ENCODE measurements at places on chromosomes 12 and 14.
A peak's percentile ranks its signal among the peaks of the same experiment; 100 is the strongest.

DNA sequence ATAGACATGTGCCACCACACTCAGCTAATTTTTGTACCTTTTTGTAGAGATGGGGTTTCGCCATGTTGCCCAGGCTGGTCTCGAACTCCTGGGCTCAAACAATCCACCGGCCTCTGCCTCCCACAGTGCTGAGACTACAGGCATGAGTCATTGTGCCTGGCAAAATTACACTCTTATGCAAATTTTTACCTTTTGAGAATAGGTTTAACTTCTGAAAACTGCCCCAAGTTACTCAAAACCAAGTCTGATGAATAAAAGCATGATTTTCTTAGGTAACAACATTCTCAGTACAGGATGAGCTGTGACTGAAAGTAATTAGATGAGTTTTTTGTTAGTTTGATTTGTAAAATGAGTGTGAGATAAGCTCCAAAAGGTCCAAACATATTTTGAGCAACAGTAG, 166.0 kb downstream of the RPS29 start:
- no peak for DNase-seq

DNA sequence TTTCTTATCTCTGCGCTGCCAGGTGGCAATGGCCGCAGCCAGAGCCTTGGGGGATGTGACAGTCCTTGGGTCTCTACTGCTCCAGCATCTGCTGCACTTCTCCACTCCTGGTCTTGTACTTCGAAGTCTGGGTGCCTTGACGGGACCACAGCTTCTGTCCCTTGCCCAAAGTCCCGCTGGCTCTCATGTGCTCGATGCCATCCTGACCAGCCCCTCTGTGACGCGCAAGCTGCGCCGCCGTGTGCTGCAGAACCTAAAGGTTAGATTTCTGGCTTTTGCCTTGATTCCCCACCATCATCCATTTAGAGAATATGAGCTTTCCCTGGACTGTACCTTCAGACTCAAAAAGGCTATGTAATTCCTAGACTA, 3.8 kb downstream of the CIDEB start:
- no peak for DNase-seq

DNA sequence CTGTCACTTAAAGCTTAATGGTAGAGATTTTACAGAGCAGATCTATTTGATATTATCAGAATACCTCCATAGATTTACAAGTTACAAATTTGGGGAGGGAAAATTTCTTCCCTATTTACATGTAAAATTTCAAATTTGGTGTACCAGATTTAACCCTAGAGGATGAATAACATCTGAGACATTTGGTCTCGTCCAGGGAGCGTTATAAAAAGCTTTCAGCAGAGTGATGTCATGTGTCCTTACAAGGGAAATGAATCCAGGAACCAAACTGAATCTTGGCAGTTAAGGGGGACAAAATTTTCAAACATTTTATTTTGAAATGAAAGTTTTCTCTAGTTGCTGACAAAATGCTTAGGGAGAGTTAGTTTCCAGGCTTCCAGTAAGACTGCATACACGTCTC, 4.5 kb upstream of the CDK17 start:
- no peak for DNase-seq

DNA sequence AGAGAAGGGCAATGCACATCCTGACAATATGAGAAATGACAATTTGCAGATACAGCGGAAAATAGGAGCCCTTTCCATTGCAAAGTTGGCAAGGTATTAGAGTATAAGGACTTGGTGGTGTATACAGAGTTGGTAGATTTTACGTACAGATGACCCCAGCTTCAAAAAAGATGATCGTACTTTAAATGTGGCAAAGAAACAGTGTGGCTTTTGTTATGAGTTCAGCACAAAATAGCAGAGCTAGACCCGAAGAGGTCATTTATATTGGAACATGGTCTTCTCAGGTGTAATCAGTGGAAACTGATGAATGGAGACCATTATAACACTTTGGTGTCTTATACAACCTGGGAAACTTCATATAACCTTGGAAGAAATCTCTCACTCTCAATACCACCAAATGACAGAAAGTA, 2.3 kb downstream of the CLEC2B start:
- DNase-seq: no peak

- DNase-seq: no peak
Measured at GRCh38 chr12:116959845-116960514, 49.2 kb downstream of the FBXW8 start.

GRCh38 chr12:109927622-109928021, 27.5 kb downstream of the TCHP start:
- peak; percentile 20 for DNase-seq

GRCh38 chr14:70595443-70596185, 4.8 kb downstream of the MED6 start:
- no peak for DNase-seq

DNA sequence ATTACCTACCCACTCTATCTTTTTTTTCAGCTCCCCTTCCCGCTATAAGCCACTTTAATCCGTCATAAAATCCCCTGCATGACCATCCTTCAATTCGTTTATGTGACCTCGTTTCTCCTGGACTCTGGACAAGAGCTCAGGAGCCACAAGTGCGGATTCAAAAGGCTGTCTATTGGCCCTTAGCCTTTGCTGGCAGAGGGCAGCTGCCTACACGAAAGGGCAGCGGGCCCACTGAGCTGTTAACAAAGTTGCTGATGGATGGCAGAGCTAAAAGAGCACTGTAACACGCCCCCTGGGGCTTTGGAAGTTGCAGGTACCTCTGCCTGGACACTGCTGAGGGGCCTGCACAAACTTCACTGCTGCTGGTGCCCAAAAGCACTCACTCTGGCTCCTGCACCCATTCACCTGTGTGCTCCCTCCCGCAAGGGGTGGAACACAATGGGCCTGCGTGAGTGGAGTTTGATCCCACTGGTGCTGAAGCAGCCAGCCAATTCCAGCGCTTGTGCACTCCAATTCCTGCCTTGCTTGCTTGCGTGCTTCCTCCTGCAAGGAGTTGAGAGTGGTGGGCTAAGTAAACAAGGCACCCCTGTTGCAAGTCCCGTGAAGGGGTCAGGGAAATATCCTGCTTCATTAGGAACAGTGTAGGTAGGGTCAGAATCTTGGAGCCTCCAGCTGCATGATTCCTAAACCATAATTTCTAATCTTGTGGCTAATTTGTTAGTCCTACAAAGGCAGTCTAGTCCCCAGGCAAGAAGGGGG, 10.6 kb upstream of the DRAM1 start:
- no peak for DNase-seq

DNA sequence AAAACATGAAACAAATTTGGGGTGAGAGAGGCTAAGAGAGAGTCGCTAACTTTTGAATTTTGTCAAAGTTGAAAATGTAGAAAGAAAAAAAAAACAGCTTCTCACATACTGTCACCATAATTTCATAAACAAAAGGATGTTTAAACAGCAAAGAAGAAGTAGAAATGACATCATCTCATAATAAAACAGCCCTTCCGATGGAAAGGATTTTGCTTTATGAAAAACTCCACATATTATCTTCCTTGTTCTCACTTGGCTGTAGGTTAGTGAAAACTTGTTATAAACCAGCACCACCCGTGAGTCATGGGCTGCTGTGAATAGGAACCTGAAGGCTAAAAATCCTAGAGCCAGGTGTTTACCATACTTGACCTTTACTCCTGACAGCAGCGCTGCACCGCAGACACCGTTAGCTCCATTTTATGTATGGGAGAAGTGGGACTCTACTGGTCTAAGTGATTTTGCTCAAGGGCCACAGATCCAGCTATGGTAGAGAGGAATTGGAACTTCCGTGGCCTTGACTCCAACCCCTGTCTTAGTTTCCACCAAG, 63.0 kb upstream of the VRK1 start:
- no peak for DNase-seq

- DNase-seq: no peak
Measured at GRCh38 chr12:113089839-113090238, 33.3 kb downstream of the DTX1 start.

DNA sequence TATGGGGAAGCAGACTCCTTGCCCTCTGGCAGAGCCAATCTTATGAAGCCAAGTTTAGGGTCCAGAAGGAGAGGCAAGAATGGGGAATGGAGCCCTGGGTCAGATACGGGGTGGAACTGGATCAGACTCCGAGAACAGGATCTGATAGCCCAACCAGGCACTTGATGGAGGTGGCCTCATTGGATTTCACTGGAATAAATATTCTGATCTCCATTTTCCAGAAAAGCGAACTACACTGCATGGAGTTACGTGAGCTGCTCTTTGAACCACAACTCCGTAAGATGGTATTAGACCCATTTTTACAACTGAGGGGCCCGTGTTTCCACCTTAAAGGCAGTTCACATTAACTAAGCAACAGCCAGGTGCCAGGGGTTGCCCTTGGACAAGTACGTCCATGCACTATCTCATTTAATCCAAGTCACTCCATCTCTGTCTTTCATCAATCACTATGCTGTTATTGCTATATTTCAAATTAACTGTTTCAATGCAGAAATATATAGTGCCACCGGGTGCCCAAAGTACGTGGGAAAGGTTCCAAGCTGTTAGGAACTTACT, 155.2 kb downstream of the BCL11B start:
- no peak for DNase-seq

DNA sequence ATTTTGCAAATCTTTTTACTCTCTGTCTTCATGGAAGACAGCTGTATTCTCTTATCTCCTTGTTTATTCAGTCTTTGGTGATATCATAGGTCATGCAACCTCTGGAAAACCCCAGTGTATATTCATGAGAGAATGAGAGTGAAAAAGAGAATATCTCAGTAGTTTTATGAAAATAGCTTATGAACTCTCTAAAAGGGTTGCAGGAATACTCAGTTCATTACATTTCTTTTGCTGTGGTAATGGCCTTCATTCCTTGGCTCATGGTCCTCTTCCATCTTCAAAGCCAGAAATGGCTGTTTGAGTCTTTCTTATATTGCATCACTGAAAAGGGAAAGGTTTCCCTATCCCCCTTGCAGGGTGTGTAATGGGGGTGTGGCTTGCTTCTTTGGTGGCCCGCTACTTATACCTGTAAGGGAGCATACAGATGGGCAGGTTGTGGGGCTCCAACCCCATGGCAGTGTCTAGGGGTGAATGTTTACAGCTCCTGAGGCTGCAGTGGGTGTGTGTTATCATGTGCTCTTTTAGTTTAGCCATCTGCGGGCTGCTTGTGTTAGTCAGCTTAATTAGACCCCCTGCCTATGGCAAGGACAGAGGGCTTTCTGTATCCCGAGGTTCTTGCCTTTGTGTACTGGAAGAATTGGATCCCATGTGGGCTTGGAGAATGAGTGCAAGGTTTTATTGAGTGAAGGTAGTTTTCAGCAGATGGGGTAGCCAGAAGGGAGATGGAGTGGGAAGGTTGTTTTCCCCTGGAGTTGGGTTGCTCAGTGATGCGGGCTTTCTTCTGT, 150.2 kb downstream of the CCDC91 start:
- DNase-seq: no peak

DNA sequence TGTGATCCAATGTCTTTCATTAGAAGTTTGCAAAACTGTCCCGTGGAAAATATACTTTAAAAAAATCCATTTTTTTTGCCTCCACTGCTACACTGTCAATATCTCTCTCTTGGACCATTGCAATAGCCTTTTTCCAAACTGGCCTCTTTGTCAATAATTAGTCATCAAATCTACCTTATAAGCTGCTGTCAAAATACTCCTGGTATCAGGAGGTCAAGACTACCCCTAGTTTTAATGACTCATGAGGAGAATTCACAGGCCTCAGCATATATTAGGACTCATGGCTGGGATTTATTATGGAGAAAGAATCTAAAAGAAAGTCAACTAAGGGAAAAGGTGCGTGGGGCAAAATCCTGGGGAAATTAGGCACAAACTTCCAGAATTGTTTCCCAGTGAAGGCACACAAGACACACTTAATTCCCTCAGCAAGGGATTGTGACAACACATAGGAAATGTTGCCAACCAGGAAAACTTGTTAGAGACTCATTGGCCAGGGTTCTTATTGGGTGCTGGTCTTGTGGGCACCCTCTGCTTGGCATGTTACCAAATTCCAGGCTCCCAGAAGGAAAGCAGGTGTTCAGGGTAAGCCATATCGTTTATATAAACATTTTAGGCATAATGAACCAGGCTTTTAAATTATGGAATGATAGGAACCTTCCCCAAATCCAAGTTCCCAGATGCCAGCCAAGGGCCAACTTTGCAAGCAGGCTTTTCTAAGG, 56.1 kb downstream of the TMEM117 start:
- DNase-seq: no peak

DNA sequence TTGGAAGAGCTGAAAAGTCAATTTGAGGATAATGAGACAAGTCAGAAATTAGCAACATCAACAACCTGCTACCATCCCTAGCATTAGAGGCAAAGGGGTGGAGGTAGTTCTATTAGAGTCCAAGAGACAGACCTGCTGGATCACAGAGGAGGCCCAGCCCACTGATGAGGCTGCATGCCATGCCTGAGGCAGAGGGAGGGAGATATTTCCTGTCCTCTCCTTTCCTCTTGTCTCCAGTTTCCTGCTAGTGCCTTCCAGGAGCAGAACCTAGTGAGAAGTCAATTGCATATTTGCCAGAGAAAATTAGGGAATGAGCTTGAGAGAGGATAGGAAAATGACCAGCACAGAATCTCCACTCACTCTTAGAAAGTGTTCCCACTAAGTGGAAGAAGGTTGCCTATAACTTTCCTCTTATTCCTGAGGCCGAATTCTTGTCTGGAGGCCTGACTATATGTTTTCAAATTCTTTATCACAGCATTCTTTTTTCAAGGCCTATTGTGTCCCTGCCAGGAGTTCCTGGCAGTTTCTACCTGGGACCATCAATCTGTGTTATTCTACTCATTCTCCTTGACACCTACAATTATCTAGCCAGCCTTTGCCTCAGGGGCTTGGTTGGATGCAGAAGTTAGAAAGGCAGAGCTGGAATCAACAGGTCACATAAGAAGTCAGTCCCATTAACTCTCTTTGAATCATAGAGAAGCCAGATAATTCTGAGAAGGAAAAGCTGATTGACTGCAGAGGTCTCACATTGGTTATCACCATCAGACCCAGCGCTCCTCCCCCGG, 121.9 kb downstream of the EMP1 start:
- DNase-seq: no peak

GRCh38 chr14:33833706-33834465, 117.0 kb downstream of the EGLN3 start:
- no peak for DNase-seq

- peak; percentile 13 for DNase-seq
Measured at GRCh38 chr14:30994681-30995620, 30.5 kb upstream of the AP4S1 start.

DNA sequence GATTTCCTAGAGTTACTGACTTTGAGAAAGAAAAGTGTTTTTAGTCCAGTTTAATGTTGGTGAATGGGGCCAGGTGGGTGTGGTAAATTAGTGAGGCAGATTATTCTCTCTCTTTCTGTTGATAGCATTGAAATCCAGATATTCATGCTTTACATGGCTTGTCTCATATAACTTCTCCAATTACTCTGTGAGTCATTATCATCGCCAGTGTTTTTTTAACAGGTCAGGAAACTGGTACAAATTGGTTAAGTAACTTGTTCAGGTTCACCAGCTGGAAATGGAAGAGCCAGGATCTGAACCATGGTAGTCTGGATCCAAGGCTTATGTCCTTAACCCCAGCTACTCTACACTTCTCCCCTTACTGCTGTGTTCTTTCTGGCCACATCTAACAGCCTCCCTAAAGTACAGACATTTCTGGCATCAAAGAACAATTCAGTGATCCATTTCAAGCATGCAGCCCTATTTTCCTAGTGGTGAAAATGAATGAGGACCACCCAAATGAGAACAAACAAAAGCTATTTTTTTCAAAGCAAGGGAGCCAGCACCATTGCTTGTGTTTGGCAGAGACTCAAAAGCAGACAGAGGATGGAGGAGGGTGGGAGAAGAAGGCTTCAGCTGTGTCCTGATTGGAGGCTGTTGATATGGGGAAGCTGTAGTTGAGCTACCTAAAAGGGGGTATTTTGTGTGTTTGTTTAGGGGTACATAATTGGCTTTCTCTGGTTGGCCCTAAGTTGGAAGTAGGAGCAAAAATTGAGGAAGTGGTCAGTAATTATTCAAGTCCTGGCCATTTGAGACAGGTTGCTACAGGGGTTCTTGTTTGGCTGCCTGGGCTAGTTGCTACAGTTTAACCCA, 1.7 kb downstream of the IRAK3 start:
- no peak for DNase-seq

Data from RCC 7860 (cell line).